Kidney epithelial cell (primary cell): ENCODE measurements at places on chromosomes 5 and 9. TPM values are rescaled to one million over a fixed set of nuclear protein-coding genes. Genes with fewer than 3 reads are reported as not detected.

CCDC192 gene
- not detected in 2 replicates for total RNA-seq

SLC34A3 gene
- 0.25 TPM in 1 of 2 replicates, not detected in the other for total RNA-seq

LAMC3 gene
- 7.5 and 9.7 TPM in 2 replicates for total RNA-seq

MEIKIN gene
- total RNA-seq = not detected in 2 replicates

FST gene
- 0.33 TPM in 1 of 2 replicates, not detected in the other for total RNA-seq

ZBED3 gene
- 6.0 and 9.8 TPM in 2 replicates for total RNA-seq

PCDHA9 gene
- under 0.01 TPM in 2 replicates for total RNA-seq

ARID3C gene
- total RNA-seq = 0.48 and 1.0 TPM in 2 replicates

SLC34A1 gene
- not detected in 2 replicates for total RNA-seq
